ENCODE measurements at places on chromosomes 3 and 15.

DNA sequence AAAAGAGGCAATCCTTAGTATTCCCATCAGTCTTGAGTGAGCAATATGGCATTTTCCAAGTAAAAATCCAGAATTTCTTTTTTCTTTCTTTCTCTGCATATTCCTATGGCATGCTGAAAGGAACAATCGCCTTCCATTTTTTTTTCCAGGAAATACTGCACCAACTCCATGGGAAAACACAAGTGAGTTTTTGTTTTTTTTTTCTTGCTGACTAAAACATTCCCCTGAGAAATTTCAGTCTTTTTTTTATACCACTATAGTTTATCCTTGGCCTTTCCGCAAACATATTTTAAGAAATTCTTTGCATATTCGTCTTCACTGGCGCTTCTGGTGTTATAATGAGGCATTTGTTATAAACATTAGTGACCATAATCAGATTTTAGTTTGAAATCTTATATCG lies 429.6 kb upstream of the MDFIC2 start:
- no peak for DNase-seq

DNA sequence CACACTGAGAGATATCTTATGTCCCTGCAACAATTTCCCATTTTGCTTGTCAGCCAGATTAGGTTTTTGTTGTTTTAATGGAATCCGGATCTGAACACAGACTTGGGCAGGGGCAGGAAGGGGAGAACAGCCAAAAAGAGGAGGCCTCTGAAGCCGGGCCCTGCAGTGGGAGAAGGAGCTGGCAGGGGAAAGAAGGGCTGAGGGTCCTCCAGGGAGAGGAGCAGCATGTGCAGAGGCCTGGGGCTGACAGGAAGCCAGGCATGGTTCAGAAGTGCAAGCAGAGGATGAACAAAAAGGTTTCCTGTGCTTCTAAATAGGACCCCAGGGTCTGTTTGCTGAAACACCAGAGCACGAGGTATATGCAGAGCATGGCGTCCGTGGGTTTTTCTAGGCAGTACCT lies 49.1 kb upstream of the POMGNT2 start:
- no peak for DNase-seq

DNA sequence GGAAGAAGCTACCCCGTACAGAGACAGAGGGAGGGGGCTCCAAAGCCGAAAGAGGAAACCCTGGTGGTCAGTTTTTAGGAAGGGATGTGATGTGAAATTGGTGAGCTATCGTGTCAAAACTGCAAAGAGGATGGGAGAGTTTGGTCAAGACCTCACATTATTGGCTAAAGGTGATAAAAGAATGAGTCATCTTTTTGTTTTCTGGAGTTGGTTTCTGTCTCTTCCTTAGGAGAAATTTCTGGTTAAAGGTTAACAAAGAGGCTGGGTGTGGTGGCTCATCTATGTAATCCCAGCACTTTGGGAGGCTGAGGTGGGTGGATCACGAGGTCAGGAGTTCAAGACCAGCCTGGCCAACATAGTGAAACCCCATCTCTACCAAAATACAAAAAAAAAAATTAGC lies 217.8 kb upstream of the CBLB start:
- no peak for DNase-seq

- no peak for DNase-seq
Observed at GRCh38 chr15:72445426-72445825, 28.7 kb upstream of the ARIH1 start.

- DNase-seq: no peak
Observed at GRCh38 chr3:143016321-143016972, 15.1 kb downstream of the U2SURP start.

DNA sequence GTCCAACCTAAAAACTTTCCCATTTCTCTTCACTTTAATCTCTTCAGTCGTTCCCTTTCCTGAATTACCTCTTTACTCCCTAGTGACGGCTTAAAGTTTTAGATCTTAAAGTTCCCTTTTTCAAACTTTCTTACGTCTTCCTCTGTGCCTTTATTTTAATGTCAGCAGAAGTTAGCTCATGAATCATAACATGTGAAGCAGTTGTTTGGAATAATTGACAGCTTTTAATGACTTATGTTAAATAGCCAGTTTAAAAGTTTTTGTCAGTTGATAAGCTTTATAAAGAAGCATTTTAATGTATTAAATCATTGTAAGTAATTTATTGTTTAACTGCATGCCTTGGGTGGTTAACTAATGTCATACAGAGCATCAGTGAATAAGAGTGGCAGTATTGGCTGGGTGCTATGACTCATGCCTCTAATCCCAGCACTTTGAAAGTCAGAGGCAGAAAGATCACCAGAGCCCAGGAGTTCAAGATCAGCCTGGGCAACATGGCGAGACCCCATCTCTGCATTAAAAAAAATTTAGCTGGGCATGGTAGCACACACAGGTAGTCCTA lies 33.9 kb downstream of the PIK3CA start:
- DNase-seq: no peak

DNA sequence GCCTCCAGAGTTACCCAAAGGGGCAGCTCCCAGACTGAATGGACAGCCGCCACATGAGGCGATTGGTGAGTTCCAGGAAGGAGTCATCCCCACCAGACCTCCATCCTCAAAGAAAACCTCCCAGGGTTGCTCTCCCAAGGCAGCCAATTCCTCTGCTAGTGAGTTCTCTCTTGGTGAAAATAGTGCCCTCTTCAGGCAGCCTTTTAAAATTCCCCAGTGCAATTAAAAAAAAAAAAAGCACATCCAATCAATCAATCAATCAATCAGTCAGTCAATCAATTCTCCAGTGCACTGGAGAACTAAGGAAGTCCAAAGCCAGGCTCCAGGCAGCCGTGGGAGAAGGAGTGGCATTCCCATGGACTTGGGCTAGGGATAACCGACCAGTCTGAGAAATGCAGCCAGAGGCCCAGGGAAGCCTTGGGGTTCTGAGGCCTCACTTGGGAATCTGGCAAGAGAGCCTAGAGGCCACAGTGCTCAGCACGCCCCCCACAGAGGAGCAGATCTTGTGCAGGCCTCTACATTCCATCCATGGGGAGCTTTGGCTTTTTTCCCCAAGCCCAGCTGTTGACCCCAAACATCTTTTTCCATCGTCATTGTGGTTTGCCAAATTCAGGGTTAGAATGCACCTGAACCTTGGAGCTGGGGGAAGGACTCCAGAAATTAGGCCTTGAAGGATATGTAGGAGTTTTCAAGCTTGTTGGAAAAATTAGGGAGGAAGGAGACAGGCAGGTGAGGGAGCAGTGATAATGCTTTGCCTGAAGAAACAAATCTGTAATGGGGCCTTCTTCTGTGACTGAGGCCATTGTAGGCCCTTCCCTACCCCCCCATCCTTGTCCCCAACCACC lies 4.8 kb downstream of the PAQR5 start:
- no peak for DNase-seq

DNA sequence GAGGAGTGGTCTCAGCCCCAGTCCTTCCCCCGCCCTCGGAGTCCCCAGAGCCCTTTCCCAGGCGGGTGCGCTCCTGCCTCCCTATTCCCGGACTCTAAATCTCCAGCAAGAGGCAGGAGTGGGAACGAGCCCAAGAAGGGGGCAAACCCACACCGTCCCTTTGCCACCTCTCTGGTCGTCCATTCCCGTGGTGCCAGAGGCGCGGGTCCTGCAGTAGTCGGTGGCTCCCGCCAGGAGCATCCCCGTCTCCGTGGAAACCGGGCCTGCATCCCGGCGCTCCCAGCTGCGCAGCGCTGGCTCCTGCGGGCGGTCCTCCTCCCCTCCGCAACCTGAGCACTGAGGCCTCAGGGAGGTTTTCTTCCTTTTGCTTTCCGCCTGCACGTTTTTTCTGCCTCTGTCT lies 44.8 kb downstream of the LHFPL4 start:
- no peak for DNase-seq

DNA sequence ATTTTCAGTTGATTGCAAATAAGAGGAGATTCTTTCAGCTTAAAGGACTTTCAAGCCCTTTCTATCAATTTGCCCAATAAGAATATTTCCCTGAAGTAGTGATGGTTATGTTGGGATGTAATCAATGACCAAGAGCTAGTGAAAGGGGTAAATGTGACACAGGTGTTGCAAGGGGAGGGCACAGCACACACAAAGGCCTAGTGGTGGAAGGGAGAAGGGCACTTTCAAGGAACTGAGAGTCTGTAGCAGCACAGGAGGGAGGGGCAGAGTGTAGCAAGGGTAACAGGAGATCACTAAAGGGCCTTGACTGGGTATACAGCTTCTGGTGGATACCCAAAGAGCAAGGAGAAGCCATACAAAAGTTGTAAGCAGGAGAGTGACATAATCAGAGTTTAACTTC lies 217.8 kb upstream of the ARHGEF26 start:
- no peak for DNase-seq

GRCh38 chr15:60237446-60237845 lies 160.3 kb downstream of the ANXA2 start:
- no peak for DNase-seq

DNA sequence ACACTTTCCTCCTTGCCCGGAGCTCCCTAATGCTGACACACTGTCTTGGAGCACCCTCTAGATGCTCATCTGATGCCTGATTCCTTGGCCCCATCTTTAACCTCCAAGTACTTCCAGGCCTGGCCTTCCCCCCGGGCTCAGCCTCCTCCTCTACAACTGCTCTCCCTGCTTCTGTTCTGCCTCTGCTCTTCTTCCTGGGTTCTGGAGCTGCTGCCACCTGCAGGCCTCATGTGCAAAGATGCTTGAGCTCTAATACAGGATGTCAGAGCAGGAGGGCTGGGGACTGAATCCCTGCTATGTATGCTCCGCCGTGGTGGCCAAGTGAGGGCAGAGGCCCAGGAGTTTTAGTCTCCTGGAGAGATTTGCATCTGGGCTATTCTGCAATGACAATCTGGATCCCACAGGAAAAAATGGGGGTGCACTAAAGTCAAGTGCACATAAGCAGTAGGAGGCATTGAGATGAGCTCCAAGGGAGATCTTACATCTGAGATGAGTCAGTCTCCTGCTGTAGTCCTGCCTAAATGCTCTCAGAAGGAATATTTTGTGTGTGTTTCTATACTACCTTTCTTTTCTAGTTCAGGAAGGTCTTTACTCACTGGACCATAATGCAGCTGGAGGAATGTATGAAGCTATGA lies 296.3 kb downstream of the UACA start:
- no peak for DNase-seq

- DNase-seq: no peak
Observed at GRCh38 chr3:195196266-195196665, 74.7 kb downstream of the XXYLT1 start.

DNA sequence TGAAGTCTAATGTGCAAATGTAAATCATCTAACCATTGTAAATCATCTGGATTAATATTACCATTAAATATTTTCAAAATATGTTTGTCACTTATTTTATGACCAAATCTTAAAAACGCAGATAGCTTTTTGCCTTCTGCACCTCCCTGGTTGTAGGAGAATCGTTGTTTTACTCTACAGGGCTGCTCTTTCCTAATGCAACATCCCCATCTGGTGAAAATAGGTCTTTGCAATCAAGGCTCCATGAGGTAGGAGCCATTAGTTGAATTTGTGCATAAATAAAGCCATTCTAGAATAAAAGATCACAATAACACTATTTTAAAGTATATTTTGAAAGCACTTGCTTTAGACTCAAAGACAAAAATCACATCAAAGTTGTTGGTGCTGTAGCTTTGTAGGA lies 535.6 kb upstream of the AGTR1 start:
- DNase-seq: no peak

GRCh38 chr3:183349421-183350157 lies 78.8 kb downstream of the MCF2L2 start:
- no peak for DNase-seq

DNA sequence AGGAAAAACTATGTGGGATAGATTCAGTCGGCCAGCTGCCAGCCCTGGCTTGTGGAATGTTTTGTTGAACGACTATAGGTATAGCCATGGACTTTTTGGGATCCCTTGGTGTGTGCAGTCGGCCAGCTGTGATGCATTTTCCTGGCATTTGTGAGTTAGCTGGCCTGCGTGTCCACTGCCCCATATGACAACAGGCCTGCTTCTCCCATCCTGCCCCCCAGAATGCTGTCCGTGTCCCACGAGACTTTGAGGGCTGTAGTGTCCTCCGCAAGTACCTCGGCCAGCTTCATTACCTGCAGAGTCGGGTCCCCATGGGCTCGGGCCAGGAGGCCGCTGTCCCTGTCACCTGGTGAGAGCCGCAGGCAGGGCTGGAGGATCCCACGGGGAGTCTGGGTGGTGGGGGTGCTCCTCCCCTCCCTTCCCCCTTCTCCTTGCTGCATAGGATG lies 23.6 kb downstream of the PTPN23 start:
- DNase-seq: no peak

DNA sequence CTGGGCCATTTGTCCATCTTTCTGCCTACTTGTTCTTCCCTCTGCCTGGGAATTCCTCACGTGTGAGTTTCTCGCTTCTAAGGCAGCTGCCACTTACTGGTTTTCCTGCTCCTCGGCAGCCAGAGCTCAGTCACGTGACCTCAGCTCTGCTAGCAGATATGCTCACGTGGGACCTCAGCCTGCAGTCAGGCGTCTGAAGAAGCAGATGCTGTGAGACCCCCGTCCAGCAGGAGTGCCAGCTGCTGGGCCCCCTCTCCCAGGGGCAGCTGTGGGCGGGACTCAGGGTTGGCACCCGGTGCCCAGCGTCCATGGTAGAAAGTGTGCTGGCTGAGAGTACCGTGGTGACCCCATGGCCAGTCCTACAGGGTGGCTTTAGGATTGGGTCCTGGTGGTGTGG lies 161.3 kb upstream of the TLE3 start:
- DNase-seq: no peak

DNA sequence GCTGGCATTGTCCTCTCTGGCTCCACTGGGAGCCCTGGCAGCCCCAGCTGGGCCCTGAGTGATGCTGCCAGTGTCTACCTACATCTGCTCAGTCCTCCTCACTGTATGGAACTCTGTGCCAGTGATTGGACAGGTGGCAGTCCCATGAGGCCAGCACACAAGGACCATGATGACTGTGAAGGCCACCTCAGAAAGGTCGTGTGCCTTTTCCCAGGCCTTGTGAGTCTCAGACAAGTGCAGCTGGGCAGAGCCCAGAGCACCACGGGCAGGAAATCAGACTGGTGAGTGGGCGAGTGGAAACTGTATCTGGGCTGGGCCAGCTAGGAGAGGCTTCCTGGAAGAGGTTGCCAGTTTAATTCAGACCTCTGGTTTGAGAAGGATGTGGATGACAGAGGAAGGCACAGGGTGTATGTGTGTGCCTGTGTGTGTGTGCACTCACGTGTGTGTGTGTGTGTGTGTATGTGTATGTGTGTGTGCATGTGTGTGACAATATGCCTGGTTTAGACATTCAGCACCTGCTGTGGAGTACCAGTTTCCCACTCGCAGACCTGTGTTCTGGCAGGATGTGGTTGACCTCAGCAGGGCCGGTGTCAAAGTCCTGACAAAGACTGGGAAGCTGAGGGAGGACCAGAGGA lies 7.0 kb downstream of the MAPKAPK3 start:
- DNase-seq: no peak

DNA sequence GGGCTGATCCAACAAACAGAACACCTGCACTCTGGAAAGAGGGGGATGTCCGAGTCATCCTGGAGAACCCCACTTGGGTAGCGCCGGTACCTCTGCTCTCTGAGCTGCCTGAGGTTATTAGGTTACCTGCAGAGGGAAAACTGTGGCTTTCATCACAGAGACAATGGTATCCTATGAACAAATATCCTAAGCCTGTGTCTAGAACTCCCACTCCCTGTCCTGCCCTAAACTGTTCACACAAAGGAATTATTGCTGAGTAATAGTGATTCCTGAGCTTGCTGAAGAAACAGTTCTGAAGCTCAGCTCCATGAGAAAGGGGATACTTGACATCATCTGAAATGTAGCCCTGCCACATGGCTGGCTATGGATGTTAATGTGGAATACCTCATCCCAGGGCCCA lies 31.9 kb upstream of the WNT5A start:
- no peak for DNase-seq

GRCh38 chr3:51819709-51820406 lies 40.8 kb upstream of the IQCF6 start:
- no peak for DNase-seq

All from non-pigmented ciliary epithelial cell (primary cell).